ENCODE measurements at places on chromosomes 5 and 9. TPM values are rescaled to one million over a fixed set of nuclear protein-coding genes. Genes with fewer than 3 reads are reported as not detected.

Gene LHX6
- total RNA-seq, result 1.3 TPM

Gene NR4A3
- 1.5 TPM for total RNA-seq

Gene GADD45G
- total RNA-seq, result not detected

Gene GHR
- total RNA-seq, result not detected

Gene DNAH5
- total RNA-seq, result 2.3 TPM

Gene PCSK5
- 0.93 TPM for total RNA-seq

Gene NR2F1-AS1
- 4.1 TPM for total RNA-seq

Gene NXNL2
- total RNA-seq, result 0.79 TPM

Gene SH2D3C
- total RNA-seq, result not detected

Gene PCDHB11
- 0.20 TPM for total RNA-seq

Gene C8G
- total RNA-seq, result 0.94 TPM

Gene KIAA1958
- 2.8 TPM for total RNA-seq

Gene ZNF354B
- 6.1 TPM for total RNA-seq

Gene SMIM33
- not detected for total RNA-seq

Gene DMRT3
- total RNA-seq, result not detected

Gene MELK
- 75.9 TPM for total RNA-seq

Gene SHISAL2B
- total RNA-seq, result not detected

Gene IL5
- not detected for total RNA-seq

Gene TRPM3
- total RNA-seq, result not detected

Gene PCDHA9
- not detected for total RNA-seq
